Kidney tubule cell (primary cell): ENCODE measurements at places on chromosomes 16 and 17.

DNA sequence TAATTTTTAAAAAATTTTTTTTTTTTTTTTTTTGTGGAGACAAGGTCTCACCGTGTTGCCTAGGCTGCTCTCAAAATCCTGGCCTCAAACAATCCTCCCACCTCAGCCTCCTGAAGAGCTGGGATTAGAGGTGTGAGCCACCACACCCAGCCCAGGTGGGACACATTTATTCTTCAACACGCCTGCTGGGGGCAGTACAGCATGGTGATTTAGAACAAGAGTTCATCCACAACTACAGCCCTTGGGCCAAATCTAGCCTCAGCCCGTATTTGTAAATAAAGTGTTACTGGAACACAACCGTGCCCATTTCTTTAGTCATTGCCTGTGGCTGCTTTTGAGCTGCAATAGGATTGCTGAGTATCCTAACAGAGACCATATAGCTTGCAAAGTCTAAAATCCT, 92.8 kb downstream of the KATNIP start:
- DNase-seq: peak; percentile 15

DNA sequence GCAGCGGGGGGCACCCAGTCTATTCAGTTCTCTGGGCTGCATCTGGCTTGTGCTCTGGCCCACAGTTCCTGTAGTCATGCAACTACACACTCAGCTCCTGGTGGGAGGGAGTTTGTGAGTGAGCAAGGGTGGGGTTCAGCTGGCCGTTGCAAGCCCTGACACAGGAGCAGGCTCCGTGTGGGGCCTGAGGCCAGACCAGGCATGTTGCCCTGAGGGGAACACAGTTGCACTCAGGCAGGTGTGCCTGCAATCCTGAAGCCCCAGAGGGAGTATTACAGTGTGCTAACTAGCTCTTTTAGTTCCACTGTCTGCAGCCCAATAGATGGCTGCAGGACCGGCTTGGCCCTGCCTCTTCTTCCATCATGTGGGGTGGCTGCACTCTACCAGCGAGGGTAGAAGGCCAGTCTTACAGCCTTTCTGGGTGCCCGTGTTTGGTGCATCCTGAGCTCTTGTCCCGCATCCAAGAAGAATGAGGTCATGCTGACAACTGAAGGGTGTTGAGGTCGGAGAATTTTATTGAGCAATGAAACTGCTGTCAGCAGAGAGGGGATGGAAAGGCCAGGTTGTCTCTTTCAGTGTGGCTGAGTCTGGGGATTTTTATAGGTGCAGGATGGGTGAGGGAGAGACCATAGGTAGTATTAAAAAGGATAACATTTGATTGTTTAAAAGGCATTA, 49.9 kb upstream of the ELAC2 start:
- no peak for DNase-seq

DNA sequence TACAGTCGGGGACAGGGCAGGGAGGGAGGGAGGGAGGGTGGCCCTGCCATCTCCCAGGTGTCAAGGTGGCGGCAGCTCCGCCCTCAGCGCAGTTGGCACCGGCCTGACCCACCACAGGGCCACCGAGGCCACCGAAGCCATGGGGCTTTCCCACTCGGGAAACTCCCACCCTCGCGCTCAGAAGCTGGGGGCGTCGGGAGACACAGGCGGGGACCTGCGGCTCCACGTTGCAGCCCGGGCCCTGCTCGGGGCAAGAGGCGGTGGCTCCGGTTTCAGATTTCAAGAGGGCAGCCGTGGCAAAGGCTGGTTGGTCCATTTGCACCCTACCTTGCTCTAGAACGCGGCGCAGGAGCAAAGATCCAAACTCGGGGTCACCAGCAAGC, 544 bp downstream of the CYB561 start:
- peak; percentile 57 for DNase-seq

DNA sequence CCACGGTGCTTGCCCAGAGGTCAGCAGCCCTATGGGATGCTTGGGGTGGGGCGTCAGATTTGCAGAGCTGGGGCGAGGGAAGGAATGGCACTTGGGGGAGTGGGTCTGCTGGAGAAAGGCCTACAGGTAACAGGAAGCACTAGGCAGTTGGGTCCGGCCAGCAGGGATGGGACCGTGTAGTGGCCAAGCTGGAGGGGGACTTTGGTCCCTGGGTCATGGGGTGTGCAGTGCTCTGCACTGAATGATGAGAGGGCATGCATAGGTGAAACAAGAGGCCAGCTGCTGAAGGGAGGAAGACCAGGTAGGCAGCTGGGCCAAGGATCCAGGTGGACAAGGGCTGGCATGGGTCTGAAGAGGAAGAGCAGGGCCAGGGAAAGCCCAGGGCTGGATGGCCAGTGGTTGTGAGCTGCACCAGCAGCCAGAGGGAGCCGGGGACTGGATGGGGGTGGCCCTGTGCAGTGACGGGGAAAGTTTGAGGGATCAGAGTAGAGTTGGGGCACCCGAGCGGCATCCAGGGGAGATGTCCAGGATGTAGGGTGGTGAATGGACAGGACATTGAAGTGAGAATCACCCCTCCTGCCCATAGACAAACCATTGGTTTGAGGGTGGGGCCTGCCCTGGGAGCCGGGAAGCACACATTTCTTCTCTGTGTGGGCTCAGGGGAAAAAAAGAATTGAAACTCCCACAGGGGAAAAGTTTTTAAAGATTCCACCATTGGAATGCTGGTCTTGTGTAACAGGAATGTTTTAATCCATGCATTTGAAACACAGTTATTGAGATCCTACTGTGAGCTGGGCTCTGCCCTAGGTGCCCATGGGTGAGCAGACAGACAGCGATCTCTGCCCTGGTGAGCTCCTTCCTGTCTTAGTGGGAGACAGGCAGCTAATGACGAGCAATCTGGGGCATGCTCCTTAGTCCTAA, 25.1 kb downstream of the RAI1 start:
- no peak for DNase-seq

- no peak for DNase-seq
These were observed 1.8 kb downstream of the MRPL28 start for GRCh38 chr16:368388-369158.

DNA sequence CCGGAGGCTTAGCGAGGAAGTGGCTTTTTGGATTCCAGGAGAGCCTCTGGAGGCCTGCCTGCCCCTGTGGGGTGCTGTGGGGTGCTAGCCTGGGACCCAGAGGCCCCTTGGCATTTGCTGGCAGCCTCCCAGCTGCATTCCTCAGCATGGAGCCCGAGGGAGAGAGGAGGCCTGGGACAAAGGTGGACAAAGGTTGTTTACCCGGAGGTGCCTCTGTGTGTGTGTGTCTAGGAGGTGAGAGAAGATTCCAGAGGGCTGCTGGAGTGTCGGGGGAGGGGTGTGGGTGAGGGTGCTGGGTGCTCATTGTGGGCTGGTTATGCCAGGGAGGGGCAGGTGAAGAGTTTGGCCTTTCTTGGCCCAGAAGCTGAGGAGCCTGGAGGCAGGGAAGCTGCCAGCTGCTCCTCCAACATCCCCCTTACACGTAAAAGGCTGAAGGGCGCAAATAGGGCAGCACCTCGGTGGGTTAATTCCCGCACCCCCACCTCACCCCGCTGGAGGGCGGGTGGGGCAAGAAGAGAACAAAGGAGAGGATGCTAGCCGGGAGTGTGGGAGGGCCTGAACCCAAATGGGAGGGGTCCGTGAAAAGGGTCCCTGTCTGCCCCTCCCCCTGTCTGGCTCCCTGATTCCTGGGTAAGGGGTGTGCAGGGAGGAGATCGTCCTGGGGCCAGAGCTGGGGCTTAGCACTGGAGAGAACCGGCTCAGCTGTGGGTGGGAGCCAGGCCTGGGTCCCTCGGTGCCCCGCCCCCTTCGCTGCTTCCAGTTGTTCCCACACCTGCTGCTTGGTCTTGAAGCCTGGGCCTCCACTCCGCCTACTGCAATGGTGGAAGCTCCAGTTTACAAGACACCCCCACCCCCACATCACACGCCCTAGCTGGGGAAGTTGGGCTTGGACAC, 9.9 kb downstream of the HEXIM2 start:
- peak; percentile 91 for DNase-seq

GRCh38 chr17:56593646-56594319, at the start of gene NOG:
TSS of gene NOG (plus strand) at chr17:56593699. CDS start at chr17:56594224, 525 bp downstream.
- DNase-seq: peak; percentile 82

DNA sequence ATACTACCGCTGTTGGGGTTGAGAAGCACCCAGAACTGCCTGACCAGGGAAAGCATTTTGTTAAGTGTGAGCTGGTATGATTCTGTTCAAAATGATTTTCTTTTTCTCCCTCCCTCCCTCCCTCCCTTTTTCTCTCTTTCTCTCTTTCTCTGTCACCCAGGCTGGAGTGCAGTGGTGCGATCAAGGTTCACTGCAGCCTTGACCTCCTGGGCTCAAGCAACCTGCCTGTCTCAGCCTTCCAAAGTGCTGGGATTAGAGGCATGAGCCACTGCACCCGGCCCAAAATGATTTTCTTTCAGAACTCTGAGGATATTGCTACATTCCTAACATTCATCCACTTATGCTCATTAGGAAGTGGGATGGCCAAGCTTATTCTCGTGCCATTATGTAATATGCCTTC, 41.3 kb downstream of the SLC47A1 start:
- DNase-seq: no peak

GRCh38 chr17:74923538-74924249, 379 bp upstream of the OTOP2 start:
- DNase-seq: peak; percentile 46

DNA sequence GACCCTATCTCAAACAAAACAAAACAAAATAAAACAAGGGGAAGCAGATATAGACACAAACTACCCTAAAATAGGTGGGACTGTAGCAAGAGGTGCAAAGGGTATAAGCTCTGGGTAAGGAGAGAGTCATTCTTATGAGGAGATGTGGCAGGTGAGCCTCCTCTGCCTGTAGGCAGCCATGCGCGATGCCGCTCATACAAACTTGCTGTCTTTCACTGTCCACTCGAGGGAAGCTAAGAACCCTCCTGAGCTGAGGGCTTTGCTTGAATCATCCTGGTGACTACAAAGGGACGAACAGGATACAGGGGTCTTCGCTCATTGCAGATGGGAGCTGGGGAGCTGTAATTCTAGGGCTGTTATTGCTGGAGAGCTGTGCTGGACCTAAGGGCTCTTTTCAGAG, 14.8 kb upstream of the IL27 start:
- DNase-seq: no peak

- no peak for DNase-seq
These were observed 4.2 kb upstream of the MAFG start for GRCh38 chr17:81931557-81932332.

DNA sequence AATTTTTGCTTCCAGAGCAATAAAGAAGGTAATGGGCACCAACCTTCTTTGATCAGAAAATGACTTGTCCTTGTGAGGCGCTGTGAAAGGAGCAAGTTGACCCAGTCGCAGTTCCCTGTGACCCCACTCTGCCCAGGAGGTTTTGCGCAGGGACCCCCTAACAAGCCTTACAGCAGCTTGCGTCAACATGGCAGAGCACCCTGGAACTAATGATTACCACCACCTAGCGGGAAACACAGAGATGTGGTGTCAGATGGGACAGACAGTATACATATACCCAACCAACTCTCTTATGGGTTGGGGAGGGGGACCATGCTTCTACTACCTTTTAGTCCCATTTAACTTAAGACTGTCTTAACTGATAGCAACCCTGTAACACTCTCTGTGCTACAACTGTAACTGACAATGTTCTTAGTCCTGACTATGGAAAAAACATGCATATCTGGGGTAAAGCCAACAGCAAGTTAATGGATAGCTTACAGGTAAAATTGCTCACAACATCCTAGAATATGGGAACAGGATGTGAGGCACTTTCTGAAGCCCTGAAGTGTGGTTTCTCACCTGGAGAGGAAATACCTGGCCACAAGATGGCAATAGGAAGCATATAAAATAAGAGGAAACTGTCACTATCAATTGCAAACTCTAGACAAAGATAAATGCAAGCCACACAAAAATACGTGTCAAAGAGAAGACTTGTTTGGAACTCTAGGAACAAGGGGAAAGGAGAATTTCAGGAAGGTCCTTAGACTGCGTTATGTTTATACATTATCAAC, 3.0 kb downstream of the KARS1 start:
- peak; percentile 72 for DNase-seq

- no peak for DNase-seq
These were observed 113.1 kb downstream of the RAP1GAP2 start for GRCh38 chr17:2909175-2909845.
